Fibroblast of villous mesenchyme (primary cell): ENCODE measurements at places on chromosomes 13 and 19.

DNA sequence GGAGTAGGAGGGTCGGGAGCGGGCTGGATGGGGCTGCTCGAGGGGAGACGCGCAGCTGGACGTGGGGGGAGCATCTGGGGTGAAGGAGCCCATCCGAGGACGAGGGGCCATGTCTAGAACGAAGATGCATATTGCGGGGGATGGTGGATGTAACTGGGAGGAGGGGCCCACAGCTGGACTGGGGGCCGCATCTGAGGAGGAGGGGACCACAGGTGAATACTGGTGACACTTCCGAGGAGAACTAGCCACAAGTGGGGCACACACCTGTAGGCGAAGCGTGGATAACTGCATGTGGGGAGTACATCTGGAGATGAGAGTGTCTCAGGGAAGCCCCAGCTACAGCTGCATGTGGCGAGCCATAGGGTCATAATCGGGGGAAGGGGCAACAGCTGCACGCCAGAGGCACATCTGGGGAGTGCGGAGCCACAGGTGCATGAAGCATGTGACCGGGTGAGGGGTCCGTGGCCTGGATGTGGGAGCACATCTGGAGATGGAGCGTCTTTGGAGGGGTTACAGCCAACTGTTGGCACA is 402 bp downstream of the ZSWIM9 start:
- DNase-seq = no peak

DNA sequence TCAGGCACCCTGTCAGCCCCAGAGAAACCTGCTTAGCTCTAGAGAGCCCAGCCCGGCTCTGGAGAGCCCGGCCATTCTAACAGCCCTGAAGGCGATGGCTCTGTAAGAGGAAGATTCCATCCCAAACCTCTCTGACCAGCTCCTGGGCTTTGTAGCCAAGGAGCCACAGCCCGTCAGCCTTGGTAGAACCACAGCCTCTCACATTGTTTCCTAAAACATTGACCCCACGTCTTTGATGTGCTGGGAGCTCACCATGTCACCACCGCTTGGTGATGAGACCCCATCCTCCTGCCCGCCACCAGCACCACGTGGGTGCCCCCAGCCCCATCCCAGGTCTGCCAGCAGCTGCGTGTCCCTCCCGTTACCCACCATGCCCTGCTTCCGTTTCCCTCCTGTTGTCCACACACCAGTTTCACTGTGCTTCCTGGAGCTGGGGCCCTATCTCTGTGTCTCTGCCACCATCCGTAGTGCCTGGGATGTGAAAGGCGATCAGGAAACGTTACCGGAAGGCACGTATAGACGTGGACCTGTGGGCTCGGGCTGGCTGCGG is 94.2 kb upstream of the MCF2L start:
- DNase-seq = no peak

DNA sequence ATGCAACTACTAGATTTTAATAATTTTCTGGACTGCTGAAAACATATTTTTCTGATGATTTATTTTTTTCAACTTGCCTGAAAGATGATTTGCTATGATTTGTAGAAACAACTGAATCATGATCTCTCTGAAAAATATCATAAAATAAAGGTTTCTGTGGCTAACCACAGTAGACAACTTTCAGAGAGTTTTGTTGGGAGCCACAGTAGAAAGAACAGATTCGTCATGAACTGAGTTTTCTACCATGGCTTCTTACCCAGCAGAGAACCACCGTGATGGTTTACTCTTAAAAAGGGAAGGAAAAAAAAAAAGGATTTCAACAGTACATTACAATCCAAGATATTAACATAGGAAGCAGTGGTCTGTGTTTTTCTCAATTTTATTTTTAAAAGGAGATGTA is 18.0 kb downstream of the ZAR1L start:
- no peak for DNase-seq

GRCh38 chr13:105084931-105085330 is 1450.5 kb downstream of the EFNB2 start:
- DNase-seq = no peak

DNA sequence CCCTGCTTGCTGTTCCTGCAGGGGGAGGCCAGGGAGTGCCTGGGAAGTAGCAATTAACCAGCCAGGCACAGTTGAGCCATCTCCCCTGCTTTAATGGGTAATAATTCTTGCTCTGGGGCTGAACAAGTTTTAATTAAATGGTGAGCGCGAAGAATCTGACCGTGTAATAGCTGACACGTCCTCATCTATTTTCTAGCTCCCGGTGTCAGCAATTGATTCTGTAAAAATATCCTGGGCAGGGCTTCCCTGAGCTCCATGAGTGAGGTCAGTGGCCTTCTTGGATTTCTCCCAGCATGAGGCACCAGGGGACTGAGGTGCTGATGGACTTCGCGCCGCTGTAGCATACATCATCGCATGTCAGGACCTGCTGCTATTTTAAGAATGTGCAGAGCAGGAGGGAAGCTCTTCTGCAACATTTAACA is 26.9 kb downstream of the SIPA1L3 start:
- no peak for DNase-seq

GRCh38 chr13:87999240-87999700 is 328.1 kb downstream of the SLITRK5 start:
- DNase-seq = no peak

DNA sequence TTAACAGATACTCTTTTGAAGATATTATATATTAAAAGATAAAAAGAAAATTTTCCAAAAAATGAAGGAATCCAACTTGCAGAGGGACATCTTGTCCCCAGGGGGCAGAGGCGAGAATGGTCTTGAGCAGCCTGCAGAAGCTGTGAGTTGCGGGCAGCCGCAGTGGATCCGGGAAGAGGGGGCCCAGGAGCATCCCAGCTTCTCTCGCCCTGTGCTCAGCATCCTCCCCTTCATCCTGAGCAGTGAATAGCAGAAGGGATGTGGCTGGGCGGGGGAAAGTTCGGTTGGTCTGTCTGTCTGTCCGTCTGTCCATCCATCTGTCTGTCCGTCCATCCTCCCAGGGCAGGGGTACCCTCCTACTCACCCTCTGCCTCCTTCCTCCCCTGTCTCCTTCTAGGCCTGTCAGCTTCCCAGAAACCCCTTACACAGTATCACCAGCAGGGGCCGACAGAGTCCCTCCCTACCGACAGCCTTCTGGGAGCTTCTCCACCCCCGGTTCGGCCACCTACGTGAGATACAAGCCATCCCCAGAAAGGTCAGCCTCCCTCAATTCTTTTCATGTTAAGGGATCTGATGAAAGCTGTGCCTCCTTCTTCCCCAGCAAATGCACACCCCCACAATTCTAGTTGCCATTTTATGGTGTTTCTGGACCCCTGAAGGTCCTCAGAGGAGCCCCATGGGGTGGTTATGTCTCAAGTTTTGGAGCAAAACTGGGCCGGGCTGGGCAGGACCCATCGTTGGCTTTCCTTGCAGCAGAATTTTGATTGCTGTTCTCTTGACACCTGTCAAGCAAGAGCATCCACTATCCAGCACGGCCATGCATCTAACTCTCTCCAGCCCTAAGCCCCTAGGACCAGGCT is 81.6 kb downstream of the DPF1 start:
- peak; percentile 63 for DNase-seq

DNA sequence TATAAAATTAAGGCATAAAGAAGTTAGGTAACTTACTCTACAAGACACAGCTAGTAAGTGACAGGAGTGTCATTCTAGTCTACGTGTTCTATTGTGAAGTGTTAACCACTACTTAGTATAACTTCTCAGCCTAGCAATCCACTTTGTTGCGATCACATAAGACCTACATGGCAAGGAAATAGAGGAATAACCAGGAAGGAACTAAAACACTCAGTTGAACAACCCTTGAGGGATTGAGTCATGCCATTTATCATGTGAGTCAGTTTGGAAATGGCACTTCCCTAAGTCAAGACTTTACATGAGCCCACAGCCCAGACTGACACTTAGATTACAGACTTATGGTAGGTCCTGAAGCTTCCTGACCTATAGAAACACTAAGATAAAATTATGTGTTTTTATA is 279.5 kb upstream of the PCDH20 start:
- DNase-seq = no peak
